ENCODE measurements at places on chromosomes 16 and 17.
A peak's percentile ranks its signal among the peaks of the same experiment; 100 is the strongest.

DNA sequence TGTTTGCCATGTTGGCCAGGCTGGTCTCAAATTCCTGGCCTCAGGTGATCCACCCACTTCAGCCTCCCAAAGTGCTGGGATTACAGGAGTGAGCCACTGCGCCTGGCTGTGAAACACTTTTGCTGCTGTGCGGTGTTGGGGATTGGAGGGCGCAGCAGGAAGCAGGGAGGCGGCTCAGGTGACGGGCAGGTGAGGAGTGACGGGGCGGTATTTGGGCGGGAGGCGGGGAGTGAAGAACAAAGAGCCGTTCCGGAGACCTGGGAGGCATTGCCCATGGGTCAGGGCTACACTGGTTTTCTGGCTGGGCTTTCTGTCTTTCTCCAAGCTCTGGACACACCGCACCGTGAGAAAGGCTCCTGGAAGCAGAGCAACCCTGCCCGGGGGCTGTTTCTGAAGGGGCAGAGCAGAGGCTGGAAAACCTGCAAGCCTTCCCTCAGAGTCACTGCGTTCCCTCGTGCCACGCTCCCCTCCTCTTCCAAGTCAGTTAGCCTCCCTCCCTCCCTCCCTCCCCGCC lies 22.1 kb downstream of the CRISPLD2 start:
- H3K27me3 ChIP-seq = peaks cover 51% of the 10 kb centered on the region
- H3K27ac ChIP-seq = peak overlapping the region; percentile 62
- H3K4me1 ChIP-seq = peaks cover 37% of the 10 kb centered on the region
- H3K36me3 ChIP-seq = peaks cover 14% of the 10 kb centered on the region

GRCh38 chr16:11636172-11636721 lies 32.0 kb upstream of the SNN start:
- H3K27me3 ChIP-seq = no peaks in the 10 kb centered on the region
- DNase-seq = no peak
- peaks cover 26% of the 10 kb centered on the region for H3K4me1 ChIP-seq

- no peak overlapping the region for H3K4me3 ChIP-seq
- peaks cover 67% of the 10 kb centered on the region for H3K36me3 ChIP-seq
- H3K27ac ChIP-seq = no peak overlapping the region
- H3K4me1 ChIP-seq = peaks cover 32% of the 10 kb centered on the region
- no peak for DNase-seq
- no peaks in the 10 kb centered on the region for H3K27me3 ChIP-seq
Measured at GRCh38 chr16:4194661-4195060, 47.2 kb downstream of the SRL start.

DNA sequence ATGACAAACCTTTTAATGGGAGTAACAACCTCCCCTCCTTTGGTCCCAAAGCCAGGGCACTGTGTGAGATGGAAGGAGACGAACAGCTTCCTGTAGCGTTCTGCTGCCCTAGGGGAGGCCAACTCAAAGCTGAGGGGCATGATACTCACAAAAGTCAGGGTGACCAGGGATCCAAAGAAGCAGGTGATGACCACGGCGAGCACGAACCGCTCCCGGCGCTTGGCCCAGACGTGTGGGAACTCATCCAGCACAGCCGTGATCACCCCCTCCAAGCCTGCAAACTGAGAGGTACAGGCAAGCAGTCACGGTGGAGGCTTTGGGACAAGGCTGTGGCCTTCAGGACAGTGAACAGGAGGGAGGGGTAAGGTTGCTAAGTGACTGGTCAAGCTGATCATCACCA lies 25.1 kb downstream of the SLC6A4 start:
- no peak overlapping the region for H3K4me3 ChIP-seq
- no peaks in the 10 kb centered on the region for H3K4me1 ChIP-seq
- H3K27me3 ChIP-seq = peaks cover 18% of the 10 kb centered on the region
- no peak overlapping the region for H3K27ac ChIP-seq
- no peak for DNase-seq

GRCh38 chr17:6437956-6438355 lies 3.0 kb upstream of the AIPL1 start:
- H3K4me1 ChIP-seq = no peaks in the 10 kb centered on the region
- no peak for DNase-seq
- H3K27ac ChIP-seq = no peak overlapping the region
- peaks cover 84% of the 10 kb centered on the region for H3K27me3 ChIP-seq
- no peaks in the 10 kb centered on the region for H3K36me3 ChIP-seq

DNA sequence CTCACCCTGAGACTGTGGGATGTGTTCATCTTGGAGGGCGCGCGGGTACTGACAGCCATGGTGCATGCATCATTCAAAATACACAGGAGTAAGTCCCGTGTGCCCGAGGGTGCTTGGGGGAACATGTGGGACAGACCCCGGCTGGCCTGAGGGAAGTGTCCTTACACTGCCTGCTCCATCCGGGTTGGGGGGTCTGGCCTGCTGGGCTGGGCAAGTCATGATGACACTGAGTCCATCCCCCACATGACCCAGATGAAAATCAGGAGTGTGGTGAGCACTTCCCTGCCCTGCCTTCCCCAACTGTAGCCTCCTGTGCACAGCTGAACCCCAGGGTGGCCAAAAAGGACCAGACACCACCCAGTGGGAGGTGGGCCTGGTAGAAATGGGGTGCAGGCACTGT lies 10.8 kb downstream of the TBC1D26 start:
- H3K4me1 ChIP-seq = no peaks in the 10 kb centered on the region
- no peak overlapping the region for H3K27ac ChIP-seq
- no peak for DNase-seq
- H3K36me3 ChIP-seq = no peaks in the 10 kb centered on the region

- peaks cover 27% of the 10 kb centered on the region for H3K27me3 ChIP-seq
- H3K4me1 ChIP-seq = peaks cover 9% of the 10 kb centered on the region
- DNase-seq = peak; percentile 56
Measured at GRCh38 chr17:77924757-77925336, 33.7 kb upstream of the TNRC6C start.

- H3K4me3 ChIP-seq = no peak overlapping the region
- no peaks in the 10 kb centered on the region for H3K36me3 ChIP-seq
- H3K27ac ChIP-seq = peak overlapping the region; percentile 40
- H3K4me1 ChIP-seq = peaks cover 24% of the 10 kb centered on the region
Measured at GRCh38 chr17:73168667-73169066, 3.9 kb downstream of the SSTR2 start.

DNA sequence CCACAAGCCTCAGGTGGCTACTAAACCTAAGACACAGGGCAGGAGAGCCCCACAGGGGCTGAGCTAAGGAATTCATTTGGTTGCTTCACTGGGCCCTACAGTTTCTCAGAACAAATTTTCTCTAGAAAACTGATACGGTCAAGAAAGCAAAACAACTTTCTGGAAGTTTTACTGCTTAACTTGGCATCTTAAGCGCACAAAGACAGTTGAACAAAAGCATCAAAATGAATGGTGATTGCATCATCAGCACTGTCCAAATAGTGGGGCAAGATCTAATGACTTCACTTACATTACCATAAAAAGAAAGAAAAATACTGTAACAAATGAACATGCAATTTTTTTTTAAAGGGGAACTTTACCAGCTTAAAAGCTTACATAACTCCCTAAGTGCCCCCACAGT lies 47.6 kb downstream of the XPO6 start:
- H3K4me3 ChIP-seq = no peak overlapping the region
- H3K27ac ChIP-seq = peak overlapping the region; percentile 20
- peaks cover 40% of the 10 kb centered on the region for H3K36me3 ChIP-seq
- no peaks in the 10 kb centered on the region for H3K27me3 ChIP-seq
- peaks cover 8% of the 10 kb centered on the region for H3K4me1 ChIP-seq

Data from left ventricle myocardium inferior (tissue), 1 donor.